ENCODE measurements at places on chromosomes 7 and 10. TPM values are rescaled to one million over a fixed set of nuclear protein-coding genes. Genes with fewer than 3 reads are reported as not detected.

The TFPI2 gene
- 246 TPM for total RNA-seq

The GPR37 gene
- total RNA-seq = 0.45 TPM

The CYP2C19 gene
- total RNA-seq = not detected

The IGFBP1 gene
- 49.0 TPM for total RNA-seq
